Right cardiac atrium (tissue), 5 donors: ENCODE measurements at places on chromosomes 11 and 22. TPM values are rescaled to one million over a fixed set of nuclear protein-coding genes. Genes with fewer than 3 reads are reported as not detected.

DNA sequence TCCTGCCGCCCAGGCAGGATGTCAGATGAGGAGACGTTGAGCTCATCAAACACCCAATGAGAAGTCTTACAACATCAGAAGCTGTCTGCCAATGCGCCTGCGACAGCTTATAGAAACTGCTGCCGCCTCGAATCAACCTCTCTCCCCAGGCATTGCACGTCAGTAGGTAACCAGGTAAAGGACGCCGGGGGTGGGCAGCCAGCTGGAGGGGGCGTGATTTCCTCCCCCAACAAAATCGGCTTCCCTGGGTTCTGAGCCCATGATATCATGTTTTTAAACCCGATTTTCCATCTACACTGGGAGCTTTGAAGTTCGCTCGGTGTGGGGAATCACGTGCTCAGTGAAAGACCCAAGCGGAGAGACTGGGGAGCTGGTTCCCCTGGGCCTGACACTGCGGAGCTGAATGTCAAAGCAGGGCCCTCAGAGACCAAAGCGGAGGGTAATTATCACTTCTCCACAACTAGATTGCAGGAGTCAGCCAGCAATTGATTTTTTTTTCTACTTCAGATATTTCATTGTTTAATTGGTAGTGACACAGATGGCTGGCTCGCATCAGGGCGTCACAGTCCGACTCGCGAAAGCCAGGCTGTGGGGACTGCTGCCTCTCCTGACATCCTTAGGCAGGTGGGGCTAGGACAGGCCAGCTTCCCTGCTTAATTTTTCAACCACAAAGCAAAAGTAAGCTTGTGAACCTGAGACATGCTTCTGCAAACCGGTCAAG lies 15.4 kb downstream of the FAM83F start:
- DNase-seq = no peak

GRCh38 chr11:14079797-14080196 lies 117.3 kb downstream of the SPON1 start:
- no peak for DNase-seq

- peak; percentile 55 for DNase-seq
Measured at GRCh38 chr11:17386331-17387084, 2.0 kb downstream of the KCNJ11 start.

GRCh38 chr11:119432484-119433357 lies 9.7 kb upstream of the THY1 start:
- DNase-seq = no peak

DNA sequence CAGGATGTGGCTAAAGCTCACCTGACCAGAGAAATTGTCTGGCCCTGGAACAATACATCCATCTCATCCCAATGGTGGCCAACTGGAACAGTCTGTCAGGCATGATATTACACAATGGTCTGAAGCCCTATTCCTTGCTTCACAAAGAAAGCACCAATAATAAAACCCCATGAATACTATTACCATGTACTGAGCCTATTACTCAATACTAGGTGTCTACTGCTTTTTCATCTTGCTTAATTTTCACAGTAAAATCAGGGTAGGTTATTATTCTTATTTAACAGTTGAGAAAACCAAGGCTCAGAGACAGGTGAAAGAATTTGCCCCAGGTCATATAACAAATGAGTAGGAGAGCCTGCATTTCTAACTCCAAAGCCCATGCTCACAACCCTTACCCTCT lies 68.9 kb upstream of the CAPRIN1 start:
- DNase-seq = no peak

The CCDC116 gene
- total RNA-seq = not detected

The C11orf97 gene
- not detected for total RNA-seq

The MEI1 gene
- total RNA-seq = 0.64 TPM

The UCP2 gene
- 14.5 TPM for total RNA-seq

The MYBPC3 gene
- total RNA-seq = 953 TPM
